ENCODE measurements at places on chromosomes 3 and 15.

- DNase-seq: no peak
Observed at GRCh38 chr3:46286947-46287565, 44.8 kb downstream of the CCR3 start.

DNA sequence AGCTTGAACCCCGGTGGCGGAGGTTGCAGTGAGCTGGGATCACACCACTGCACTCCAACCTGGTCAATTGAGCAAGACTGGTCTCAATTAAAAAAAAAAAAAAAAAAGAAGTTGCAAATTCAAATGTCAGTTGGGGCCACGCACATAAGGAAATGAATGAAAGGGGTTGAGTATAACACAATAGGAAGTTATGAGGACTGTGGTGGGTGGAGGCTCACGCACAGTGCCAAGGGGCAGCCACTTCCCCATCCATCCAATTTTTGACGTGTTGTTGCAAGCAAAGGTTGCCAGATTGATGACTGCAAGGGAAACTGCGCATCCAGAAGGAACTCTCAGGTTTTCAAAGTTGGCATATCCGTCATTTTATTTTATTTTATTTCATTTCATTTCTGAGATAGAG lies 532.2 kb downstream of the NTRK3 start:
- no peak for DNase-seq

- DNase-seq: no peak
Observed at GRCh38 chr15:90024406-90024805, 23.3 kb downstream of the ZNF710 start.

DNA sequence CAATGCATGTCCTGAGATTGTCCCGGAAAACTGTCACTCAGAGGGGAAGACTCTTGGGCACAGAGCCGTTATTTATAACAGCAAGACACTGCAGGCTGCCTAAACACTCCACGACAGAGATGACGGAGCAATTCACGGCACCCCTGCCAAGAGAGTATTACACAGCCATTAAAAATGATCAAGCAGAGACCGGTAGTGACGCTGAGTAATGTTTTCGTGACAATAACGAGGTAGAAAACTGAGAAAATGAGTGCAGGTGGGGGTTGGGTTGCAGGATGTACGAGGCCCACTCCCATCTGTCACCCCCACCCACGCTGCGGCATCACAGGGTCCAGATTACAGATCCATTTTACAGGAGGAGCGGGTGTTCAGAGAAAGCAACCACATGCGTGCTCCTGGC lies 58.9 kb upstream of the LINGO1 start:
- no peak for DNase-seq

DNA sequence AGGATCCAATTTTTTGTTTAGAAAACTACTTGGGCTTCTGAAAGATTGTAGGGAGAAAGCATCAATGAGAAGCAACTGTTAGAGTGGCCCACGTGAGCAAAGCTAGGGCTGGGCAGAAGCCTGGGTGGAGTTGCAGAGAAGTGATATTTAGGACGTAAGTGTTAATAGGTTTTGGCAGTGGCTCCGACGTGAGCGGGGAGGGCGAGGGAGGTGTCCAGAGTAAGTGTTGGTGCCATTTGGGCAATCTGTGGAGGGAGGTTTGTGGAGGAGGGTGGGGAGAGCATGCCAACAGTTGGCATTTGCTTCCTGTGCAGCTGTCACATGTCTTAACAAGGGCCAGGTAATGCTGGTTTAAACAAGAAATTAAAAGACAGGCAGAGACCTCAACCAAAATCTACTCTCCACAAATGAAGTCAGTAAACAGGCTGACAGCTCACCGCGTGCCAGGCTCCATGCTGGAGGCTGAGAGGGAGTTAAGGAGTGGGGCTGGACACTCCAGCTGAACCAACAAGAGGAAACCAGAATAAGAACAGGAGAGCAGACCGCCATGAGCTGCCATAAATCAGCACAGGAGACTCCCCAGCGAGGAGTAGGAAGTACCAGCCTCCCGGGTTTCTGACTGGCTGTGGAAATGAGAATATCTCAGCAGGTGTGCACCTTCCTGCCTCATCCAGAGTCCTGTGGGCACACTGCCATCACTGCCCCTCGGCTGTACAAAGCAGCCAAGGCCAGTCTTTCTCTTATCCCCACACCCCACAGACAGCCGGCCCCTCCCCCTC lies 232.6 kb downstream of the ABHD5 start:
- DNase-seq: no peak

- DNase-seq: peak; percentile 59
Observed at GRCh38 chr15:31930967-31931366, 99.3 kb upstream of the CHRNA7 start.

DNA sequence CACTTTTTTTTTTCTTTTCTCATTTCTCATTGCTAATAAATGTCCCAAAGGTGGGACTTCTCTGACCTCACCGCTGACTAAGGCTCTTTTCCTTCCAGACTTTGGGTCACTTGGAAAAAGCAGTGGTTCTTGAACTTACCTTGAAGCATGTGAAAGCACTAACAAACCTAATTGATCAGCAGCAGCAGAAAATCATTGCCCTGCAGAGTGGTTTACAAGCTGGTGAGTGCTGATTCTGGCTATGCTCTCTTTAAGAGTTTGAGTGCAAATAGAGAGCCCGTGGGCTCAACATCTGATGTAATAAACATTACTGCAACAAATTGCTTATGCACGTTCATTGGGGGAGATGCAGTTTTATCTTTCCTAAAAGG lies 2.0 kb downstream of the BHLHE40 start:
- no peak for DNase-seq

DNA sequence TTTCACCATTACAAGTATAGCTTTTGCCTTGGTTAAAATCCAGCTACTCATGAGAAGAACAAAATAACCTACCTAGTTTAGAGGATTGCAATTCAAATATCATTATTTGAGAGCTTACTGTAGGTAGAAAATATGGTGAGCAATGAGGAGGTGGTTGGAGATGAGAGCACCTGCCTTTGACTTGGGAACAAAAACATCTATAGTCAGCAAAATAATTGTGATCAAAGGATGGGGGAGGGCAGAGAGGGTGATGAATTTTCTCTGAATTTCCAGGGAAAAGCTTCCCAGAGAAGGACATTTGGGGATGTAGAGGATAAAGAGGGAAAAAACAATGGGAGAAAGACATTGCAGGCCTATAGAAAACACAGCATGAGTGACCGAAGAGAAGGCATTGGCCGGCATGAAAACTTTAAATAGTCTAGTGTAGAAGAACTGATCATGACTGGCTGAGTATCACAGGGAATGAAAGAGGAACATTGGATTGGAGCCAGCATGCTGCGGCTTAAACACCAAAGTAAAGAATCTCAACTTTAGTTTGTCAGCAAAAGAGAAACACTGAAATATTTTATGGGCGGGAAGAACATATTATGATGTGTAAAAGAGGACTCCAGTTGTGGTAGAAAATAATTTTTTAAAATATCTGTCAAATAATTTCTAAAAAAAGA lies 581.3 kb downstream of the UNC13C start:
- DNase-seq: no peak

DNA sequence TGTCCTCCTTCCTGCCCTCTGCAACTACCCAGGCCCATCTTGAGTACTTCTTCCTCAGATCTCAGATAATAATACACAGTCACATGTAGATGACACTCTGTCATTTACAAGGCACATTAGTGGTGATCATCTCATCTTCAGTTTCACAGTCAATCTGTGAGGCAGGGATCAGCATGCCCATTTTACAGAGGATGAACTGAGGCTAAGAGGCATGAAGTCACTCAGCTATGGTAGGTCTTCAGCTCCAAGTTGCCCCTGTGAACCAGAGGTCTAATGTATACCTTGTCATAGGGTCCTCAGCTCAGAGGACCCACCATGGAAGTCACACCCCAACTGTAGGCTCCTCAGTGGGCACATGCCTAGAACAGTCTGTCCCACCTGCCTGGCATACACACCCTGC lies 4.2 kb upstream of the CILP start:
- no peak for DNase-seq

GRCh38 chr15:52256366-52256765 lies 39.2 kb downstream of the MYO5C start:
- DNase-seq: peak; percentile 76

- DNase-seq: no peak
Observed at GRCh38 chr3:174775603-174776002, 83.5 kb upstream of the NAALADL2 start.

- no peak for DNase-seq
Observed at GRCh38 chr3:127975153-127976029, 60.4 kb downstream of the KBTBD12 start.

GRCh38 chr3:99172736-99173657 lies 271.5 kb upstream of the DCBLD2 start:
- DNase-seq: peak; percentile 45

GRCh38 chr3:31932990-31933389 lies 48.1 kb downstream of the OSBPL10 start:
- no peak for DNase-seq

DNA sequence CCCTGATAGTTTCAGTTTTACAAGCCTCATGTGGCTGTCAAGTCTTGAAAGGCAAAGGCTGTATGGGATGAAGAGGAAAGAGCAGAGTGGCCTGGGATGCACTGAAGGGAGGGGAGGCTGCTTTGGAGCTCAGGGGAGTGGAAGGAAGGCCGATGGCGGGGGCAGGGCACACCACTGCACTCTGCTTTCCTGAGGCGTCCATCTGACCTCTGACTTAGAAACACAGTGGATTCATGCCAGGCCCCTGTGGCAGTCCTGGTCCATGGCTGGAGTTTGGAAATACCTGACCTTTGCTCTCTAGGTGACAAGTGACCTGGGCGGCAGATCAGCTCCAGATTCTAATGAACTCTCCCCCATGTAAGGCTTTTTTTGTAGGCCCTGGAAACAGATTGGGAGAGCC lies 19.0 kb downstream of the FAH start:
- no peak for DNase-seq

DNA sequence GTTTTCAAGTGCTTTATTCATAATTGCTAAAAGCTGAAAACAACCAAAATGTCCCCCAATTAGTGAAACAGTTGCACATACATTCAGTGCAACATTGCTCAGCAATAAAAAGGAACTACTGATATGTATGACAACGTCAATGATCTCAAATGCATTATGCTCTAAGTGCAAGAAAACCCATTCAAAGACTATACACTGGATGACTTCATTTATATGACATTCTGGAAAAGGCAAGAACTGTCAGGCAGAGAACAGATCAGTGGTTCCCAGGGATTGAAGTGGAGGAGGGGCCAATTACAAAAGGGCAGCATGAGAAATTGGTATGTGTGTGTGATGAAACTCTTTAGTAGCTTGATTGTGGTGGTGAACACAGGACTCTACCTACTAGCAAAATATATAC lies 585.6 kb downstream of the TBL1XR1 start:
- DNase-seq: no peak

GRCh38 chr15:62845241-62846126 lies 197.1 kb upstream of the TPM1 start:
- no peak for DNase-seq

GRCh38 chr3:168472783-168473182 lies 377.1 kb upstream of the GOLIM4 start:
- DNase-seq: no peak

DNA sequence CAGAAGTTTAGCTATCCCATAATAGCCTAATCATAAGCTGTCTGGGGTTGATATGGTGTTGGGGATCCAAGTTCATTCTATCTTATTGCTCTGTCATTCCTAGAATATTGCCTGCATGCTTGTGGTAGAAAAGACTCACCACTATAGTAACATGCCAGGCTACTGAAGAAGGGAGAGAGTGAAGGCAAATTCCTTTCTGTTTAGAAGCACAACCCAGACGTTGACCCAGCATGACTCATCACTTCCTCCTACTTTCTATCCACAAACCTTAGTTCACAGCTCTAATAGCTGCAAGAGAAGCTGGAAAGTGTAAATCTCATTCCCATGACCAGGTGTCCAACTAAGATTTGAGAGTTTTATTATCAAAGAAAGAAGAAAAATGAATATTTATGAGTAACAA lies 57.8 kb upstream of the NMD3 start:
- no peak for DNase-seq

- no peak for DNase-seq
Observed at GRCh38 chr15:78420220-78420619, 17.8 kb upstream of the IREB2 start.

- DNase-seq: peak; percentile 66
Observed at GRCh38 chr15:52112203-52112750, 298 bp downstream of the BCL2L10 start.

GRCh38 chr15:76999996-77000395 lies 5.1 kb downstream of the PSTPIP1 start:
- peak; percentile 35 for DNase-seq

- no peak for DNase-seq
Observed at GRCh38 chr15:57160823-57161560, 215.3 kb upstream of the CGNL1 start.

DNA sequence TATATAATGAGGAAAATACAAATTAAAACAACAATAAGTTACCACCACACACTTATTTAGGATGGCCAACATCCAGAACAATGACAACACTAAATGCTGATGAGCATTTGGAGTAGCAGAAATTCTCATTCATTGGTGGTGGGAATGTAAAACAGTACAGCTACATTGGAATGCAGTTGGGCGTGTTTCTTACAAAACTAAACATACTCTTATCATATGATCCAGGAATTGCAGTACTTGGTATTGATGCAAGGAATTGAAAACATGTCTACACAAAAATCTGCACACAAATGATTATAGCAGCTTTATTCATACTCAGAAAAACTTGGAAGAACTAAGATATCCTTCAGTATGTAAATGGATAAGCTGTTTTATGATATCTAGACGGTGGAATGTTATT lies 594.2 kb downstream of the ZBBX start:
- DNase-seq: no peak

- DNase-seq: no peak
Observed at GRCh38 chr15:68610825-68611224, 32.0 kb downstream of the CORO2B start.

DNA sequence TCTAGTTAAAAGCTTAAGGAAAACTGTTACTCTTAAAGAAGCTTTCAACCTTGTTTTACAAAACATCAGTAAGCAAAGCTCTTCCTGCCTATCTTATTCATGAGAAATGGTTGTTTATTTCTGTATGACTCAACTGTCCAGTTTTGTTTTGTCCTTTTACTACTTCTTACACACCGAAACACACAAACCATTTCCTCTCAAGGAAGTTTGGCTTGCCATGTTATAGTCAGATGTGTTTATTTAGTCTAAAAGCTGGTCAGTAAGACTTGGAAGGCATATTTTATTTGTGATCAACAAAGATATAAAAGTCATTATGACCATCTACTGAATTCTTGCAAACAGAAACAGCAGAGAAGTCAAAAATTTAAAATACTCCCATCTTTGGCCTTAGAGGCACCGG lies 53.2 kb upstream of the RBSN start:
- no peak for DNase-seq

DNA sequence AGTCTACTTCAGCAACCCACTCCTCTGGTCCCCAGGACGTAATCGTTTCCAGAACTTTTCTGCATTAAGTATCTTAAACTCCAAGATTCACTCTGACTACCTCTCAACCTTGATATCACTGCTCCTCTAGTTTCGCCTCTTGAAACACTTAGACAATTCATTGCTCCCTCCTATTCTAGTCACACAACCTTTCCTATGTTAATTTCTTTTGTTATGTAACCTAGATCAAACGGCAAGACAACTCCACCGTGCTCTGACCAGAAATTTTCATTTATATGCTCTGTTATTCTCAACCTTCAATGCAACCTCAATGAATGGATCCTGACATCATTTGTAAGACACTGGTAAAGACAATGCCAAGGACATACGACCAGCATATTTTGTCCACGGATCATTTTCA lies 71.3 kb downstream of the CADM2 start:
- DNase-seq: no peak

Measured in stimulated activated CD4-positive, alpha-beta T cell treated with anti-CD3 and anti-CD28 coated beads, Interleukin-15, amount 100 ng/mL, for 24 hours (primary cell).